ENCODE measurements at places on chromosomes 11 and 22. TPM values are rescaled to one million over a fixed set of nuclear protein-coding genes. Genes with fewer than 3 reads are reported as not detected.

The FOLR3 gene
- 9.3 TPM for total RNA-seq

The OR51T1 gene
- total RNA-seq, result not detected

The OR52E8 gene
- not detected for total RNA-seq

The KMT2A gene
- total RNA-seq, result 38.1 TPM

The TRIM51 gene
- not detected for total RNA-seq

The SIPA1 gene
- total RNA-seq, result 31.1 TPM

The CBLIF gene
- not detected for total RNA-seq

The KRTAP5-2 gene
- total RNA-seq, result not detected

The LINC01488 gene
- total RNA-seq, result not detected

The CENPM gene
- total RNA-seq, result 27.4 TPM

The CDCA5 gene
- total RNA-seq, result 13.6 TPM

The SLC22A8 gene
- not detected for total RNA-seq

The LMO1 gene
- not detected for total RNA-seq

DNA sequence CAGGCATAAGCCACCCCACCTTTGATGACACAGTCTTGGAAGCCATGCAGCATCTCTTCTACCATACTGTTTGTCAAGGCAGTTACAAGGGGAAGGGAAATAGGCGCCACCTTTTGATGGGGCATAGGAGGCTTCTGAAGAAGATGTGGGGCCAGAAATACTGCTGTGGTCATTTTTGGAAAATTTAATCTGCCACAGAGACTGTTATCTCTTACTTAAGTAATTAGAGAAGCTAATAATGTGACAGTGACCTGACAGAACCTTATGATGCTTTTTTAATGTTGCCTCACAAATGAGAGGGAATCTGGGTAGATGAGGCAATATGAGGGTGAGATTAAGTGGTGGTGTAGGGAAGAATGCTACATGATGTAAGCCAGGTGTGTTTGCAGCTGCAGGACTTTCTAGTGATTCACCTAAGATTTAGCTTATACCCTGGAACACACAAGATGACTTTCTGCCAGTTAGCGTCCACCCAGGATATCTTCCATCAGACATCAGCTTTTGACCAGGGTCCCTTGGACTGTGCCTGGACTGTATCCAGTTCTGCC lies 34.3 kb upstream of the ADORA2A start:
- peak overlapping the region; percentile 83 for H3K27ac ChIP-seq
- peaks cover 29% of the 10 kb centered on the region for H3K36me3 ChIP-seq
- H3K27me3 ChIP-seq, result peaks cover 2% of the 10 kb centered on the region
- H3K4me1 ChIP-seq, result peaks cover 59% of the 10 kb centered on the region

GRCh38 chr11:132028380-132029240 lies 658.2 kb downstream of the NTM start:
- peaks cover 100% of the 10 kb centered on the region for H3K4me1 ChIP-seq
- H3K27me3 ChIP-seq, result no peaks in the 10 kb centered on the region
- peaks cover 6% of the 10 kb centered on the region for H3K36me3 ChIP-seq
- DNase-seq, result peak; percentile 67
- peak overlapping the region; percentile 70 for H3K27ac ChIP-seq
- H3K4me3 ChIP-seq, result no peak overlapping the region

DNA sequence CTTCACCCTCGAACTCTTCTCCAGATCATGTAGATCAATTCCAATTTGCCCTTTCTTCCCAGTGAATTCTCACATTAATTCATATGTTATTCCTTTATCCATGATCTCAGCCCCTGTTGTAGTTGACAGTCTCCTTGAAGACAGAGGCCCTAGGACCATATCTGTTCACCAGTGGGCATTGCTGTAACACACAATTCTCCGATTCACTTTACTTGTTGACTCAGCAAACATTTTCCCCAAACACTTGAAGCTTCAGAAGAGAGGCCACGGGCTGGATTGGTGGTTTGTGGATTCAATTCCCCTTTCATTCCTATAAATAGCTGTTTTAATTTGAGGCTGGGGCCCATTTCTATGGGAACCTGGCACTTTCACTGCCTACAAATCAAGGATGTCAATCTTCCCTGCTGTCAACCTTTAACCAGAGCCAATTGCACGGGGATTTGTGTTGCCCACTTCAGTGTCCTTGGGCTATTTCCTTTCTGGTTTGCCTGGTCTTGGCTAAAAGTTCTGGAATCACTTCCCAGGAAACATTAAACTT lies 393.0 kb upstream of the KIRREL3 start:
- no peaks in the 10 kb centered on the region for H3K4me1 ChIP-seq
- H3K4me3 ChIP-seq, result no peak overlapping the region
- peaks cover 2% of the 10 kb centered on the region for H3K27me3 ChIP-seq
- H3K36me3 ChIP-seq, result no peaks in the 10 kb centered on the region
- no peak overlapping the region for H3K27ac ChIP-seq

GRCh38 chr22:29762263-29762662 lies 4.5 kb downstream of the ZMAT5 start:
- H3K4me1 ChIP-seq, result peaks cover 13% of the 10 kb centered on the region
- no peak overlapping the region for H3K27ac ChIP-seq
- H3K4me3 ChIP-seq, result no peak overlapping the region
- no peaks in the 10 kb centered on the region for H3K27me3 ChIP-seq
- no peak for DNase-seq

DNA sequence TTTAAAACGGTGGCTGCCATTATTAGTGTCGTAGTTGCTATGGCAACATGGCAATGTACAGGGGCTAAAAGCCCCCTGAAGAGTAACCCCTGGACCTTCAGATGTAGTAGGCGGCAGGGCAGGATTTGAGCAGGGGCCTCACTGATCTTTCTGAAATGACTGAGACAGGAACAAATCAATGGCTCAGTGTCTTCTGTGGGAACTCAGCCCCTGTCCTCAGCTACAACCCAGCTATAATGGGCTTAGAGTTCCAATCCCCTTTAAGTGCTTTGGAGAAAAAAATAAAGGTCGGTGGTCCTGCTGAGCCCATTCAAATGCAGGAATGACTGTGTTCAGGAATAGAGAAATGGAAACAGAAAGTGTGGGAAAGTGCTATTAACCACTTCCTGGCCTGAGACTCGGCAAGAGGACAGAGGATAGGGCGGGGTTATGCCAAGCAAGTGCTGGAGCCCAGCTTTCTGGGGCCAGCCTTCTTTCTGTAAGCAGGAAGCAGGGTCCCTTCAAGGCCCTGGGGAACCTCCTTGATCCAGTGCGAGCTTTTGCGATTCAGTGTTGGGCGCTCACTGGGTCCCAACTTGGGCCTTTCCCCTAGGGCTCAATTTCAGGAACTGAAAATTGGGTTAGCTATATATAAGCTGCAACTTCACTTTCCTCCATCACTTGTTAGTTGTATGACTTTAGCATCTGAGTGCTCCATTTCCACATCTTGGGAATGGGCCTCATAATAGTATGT lies 6.1 kb upstream of the CD82 start:
- no peak overlapping the region for H3K4me3 ChIP-seq
- DNase-seq, result no peak
- H3K27ac ChIP-seq, result no peak overlapping the region
- no peaks in the 10 kb centered on the region for H3K36me3 ChIP-seq
- H3K27me3 ChIP-seq, result peaks cover 3% of the 10 kb centered on the region
- peaks cover 19% of the 10 kb centered on the region for H3K4me1 ChIP-seq

DNA sequence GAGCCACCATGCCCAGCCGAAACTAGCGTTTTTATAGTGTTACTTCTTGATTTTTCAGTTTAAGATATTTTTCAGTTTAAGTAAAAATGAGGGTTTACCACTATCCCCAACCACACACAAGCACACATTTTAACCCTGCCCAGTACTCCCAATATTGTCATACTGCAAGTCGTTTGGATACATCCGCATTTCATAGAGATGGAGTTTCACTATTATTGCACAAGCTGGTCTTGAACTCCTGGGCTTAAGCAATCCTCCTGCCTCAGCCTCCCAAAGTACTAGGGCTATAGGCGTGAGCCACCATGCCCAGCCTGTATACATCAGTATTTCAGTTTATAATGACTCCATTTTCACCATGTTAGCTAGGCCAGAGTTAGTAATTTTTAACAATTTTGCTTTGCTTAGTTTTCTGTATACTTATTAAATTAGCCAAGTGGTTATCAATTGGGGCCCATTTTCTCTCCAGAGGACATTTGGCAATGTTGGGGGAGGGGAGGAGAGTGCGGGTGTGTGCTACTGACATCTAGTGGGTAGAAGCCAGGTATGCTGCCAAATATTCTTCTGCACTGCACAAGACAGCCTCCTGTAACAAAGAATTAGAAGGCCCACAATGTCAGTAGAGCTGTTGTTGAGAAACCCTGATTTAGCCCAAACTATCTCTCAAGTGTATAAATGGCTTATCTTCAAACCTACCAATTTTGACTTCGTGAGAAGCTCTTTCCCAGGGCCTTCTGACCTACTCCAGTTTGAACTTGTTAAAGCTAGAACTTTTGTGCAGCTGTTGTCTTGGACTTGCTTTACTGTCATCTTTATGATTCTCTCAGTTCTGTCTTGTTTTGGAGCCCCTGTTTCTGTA lies 7.3 kb downstream of the USP47 start:
- H3K27me3 ChIP-seq, result no peaks in the 10 kb centered on the region
- peaks cover 48% of the 10 kb centered on the region for H3K4me1 ChIP-seq
- peaks cover 6% of the 10 kb centered on the region for H3K36me3 ChIP-seq
